ENCODE measurements at places on chromosomes 12 and 14.

DNA sequence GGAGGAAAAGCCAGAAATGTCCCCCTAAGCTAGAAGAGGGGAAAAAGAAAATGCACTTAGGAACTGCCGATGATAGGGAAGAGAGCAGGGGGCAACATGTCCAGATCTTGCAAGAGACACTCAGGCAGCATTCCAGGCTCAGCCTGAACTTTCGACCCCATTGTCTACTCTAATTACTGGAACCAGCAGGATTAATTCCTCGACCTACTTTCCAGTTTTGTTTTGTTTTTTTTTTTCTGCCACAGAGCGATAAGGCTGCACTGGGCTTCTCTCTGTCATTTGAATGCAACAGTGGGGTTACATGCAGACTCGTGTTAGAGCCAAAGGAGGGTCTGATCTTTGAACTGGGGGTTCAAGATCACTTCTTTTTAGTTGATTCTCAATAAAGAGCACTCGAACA, 68.7 kb upstream of the MED13L start:
- no peak for DNase-seq

DNA sequence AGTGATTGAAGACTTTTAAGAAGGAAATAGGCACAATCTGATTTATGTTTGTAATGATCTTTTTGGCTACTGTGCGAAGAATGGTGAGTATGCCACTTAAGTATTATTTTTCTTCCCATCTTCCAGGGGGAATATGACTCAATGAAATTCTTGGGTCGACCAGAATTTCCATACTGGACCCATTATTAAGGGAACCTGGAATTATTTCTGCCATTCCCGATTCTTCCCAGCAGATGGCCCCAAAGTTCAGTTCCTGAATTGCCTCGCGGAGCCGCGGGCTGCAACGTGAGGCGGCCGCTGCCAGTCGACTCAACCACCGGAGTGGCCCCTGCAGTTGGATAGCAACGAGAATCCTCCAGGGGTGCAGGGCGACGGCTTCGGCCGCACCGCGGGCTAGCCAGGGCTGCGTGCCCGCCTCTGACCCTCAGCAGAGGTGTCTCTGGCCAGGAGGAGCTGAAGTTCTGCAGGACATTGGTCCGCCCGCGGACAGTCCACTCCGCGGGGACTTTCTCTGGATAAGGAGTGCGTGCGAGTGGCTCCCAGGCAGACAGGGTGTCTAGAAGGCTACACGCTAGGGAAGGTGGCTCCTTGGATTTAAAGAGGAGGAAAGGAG, 628 bp upstream of the TSHR start:
- peak; percentile 60 for DNase-seq

- no peak for DNase-seq
Measured at GRCh38 chr12:13725049-13725448, 256.4 kb downstream of the GRIN2B start.

GRCh38 chr12:108734200-108734906, 3.0 kb upstream of the CORO1C start:
- no peak for DNase-seq

- DNase-seq, result no peak
Measured at GRCh38 chr12:2169489-2169888, 116.7 kb downstream of the CACNA1C start.

- no peak for DNase-seq
Measured at GRCh38 chr12:132774159-132774558, 12.5 kb upstream of the ANKLE2 start.

- DNase-seq, result no peak
Measured at GRCh38 chr12:41907550-41907949, 237.1 kb downstream of the GXYLT1 start.
